ENCODE measurements at places on chromosomes 5 and 9.

DNA sequence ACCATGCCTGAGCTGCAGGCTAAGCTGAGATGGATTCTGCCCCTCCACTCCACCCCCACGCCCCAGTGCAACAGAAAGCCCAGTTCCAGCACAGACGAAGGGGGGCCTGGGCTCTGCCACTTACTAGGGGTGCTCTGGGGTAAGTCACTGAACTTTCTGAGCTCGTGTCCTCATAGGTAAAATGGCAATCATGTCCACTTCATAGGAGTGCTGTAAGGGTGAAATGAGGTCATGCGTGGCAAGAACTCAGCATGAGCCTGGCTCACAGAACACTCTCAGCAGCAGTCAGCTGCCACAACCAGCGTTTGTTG, 8.4 kb upstream of the PSD2 start:
- DNase-seq = no peak

DNA sequence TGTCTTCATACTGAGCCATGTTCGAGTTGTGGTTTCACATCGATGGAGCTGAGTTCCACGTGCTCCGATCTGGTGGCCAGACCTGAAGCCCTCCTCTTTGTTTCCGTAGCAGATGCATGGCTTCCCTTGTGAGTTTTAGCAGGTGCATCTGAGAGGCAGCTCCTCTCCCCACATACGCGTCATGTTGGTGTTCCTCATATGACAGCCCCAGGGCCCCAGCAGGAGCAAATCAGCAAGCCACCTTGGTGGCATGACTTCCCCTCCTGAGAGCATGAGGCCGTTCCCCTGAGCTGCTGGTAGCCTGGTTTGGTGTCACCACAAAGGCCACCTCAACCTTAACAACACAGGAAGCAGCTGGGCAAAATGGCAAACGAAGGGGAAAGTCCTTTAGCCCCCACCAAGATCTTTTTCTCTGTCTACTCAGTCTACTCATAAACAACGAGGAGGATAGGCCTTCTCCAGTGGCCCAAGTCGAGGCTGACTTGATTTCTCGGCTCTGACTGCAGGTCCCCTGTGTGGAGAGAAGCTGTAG, 5.9 kb downstream of the CYFIP2 start:
- DNase-seq = no peak

DNA sequence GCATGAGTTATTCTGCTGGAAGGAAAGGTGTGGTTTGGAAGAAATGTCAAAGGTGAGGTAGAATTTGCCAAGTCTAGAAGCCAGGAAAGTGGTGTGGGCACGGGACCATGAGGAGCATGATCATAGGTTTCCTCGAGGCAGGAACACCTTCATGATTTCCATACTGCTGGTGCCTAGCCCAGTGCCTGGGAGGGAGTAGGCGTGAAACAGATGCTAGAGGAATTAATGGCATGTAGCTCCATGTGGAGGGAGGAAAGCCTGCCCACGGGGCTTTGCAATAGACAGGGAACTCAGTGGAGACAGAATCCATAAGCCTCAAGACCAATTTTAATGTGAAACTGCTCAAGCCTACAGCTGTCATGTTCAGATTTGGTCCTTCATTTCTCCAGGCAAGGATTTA, 35.1 kb downstream of the TTLL11 start:
- no peak for DNase-seq

DNA sequence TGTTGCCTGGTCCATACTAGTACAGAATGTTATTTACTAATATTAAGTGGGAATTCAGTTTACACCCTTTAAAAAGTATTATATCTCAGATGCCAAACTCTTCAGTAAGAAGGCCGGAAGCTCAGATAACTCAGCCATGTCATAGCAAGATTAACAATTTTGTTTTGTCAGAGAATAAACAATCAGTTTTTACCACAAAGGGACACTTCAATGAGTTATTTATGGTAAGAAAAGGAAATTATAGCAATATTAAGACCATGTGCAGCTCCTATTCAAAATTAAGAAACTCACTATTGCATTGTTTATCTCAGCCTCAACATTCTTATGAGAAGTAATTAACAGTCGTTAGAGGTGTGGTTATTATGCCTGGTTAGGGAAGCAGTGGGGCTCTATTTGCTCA, 13.1 kb upstream of the ARL15 start:
- no peak for DNase-seq

GRCh38 chr5:65125591-65126541, 355.9 kb downstream of the ADAMTS6 start:
- no peak for DNase-seq

- DNase-seq = no peak
Observed at GRCh38 chr5:72572236-72572765, 65.1 kb upstream of the ZNF366 start.

GRCh38 chr9:134592018-134592818, 49.4 kb upstream of the COL5A1 start:
- DNase-seq = no peak

GRCh38 chr9:121750715-121751623, 99.5 kb downstream of the DAB2IP start:
- peak; percentile 73 for DNase-seq

DNA sequence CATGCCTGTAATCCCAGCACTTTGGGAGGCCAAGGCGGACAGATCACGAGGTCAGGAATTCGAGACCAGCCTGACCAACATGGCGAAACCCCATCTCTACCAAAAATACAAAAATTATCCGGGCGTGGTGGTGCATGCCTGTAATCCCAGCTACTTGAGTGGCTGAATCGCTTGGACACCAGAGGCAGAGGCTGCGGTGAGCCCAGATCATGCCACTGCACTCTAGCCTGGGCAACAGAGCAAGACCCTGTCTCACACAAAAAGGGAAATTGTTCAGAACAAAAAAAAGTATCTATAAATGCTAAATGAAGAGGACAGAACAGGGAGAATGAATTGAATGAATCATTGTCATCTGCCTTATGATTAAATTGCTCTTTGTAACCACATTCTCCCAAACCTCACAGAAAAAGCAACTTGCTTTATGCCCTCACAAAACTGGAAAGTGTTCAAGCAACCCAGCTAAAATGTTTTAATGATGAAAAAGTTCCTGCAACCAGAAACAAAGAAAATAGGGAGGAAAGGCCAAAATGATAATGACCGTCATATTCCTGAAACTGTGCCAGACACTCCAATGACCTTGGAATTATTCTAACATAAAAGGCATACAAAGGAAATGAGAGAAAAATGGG, 83.7 kb downstream of the SERINC5 start:
- DNase-seq = no peak

- no peak for DNase-seq
Observed at GRCh38 chr9:68949271-68950000, 64.5 kb downstream of the PRKACG start.

DNA sequence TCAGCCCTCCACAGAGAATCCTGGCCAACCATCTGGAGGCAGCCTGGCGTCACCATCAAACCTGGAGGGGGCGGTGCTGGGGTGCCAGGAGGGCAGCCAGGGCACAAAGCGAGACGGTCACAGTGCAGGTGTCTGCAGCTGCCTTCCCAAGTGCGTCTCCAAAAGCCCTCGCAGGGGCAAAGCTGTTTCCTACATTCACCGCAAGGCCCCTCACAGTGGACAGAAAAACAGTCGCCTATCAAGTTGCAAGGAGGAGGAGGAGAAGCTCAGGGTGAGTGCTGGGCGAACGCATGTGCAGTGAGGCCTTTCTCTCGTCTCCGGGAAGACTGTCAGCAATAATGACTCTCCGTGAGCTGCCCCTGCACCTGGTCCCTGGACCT, 18.0 kb upstream of the LHX3 start:
- no peak for DNase-seq

GRCh38 chr9:107158321-107158720, 124.8 kb upstream of the RAD23B start:
- peak; percentile 3 for DNase-seq

DNA sequence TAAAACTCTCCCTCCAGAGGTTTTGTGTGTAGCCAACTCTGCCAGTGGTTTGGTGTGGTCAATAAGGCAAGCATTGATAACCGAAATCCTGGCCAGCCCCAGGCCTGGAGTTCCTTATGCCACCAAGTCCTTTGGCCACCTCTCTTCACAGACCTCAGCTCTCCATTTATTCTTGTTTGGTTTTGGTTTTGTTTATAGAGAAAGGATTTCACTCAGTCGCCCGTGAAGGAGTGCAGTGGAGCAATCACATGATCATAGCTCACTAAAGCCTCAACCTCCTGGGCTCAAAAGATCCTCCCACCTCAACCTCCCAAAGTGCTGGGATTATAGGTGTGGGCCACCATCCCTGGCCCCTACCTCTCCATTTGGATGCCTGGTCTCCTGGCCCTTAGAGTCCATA, 55.4 kb upstream of the PPARGC1B start:
- no peak for DNase-seq

- DNase-seq = no peak
Observed at GRCh38 chr5:45098483-45098882, 289.7 kb downstream of the MRPS30 start.

DNA sequence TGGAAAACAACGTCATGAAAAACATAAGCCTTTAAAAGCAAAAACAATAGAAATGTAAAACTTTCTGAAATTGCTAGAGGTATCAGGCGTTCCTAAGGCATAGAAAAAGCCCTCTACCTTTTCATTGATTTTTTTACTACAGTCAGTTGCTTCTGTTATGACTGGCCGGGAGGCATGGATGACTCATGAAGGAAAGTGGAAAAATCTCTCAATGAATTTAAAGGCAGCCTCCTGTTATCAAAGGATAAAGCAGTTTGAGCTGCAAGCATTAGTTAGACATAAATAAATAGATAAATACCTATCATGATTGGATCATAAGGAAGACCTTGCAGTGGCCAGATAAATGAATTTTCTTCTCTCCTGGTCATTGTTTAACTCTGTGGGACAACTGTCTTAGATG, 281.6 kb downstream of the MAST4 start:
- peak; percentile 52 for DNase-seq

DNA sequence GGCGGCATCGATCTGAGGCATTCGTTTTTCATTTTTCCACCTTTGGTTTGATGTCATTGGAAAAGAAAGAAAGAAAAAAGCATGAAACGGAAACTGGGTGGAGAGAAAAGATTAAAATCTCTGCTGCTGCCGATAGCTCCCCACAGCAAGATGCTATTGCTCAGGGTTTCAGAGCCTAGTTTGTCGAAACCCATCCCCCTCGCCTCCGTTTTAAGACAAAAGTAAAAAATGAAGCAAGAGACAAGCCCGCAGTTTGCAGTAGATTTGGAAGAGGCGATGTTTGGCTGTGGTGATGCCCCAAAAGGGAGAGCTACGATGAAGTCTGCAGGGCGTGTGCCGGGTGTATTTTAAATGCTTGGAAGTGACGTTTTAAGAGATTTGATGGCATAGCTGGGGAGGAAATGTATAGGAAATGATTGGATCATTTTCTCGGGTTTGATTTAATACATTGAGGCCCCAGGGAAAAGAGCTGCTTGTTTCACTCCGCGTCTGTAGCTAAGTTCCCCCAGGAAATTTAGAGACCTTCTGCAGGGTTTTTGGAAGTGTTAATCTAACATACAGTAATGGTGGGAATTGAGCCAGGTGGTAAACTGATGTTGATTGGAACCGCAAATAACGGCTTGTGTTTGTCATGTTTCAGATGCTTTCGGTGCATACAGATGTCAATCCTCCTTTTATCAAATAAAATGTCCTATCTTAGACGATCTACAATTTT, 909 bp downstream of the NDFIP1 start:
- no peak for DNase-seq

GRCh38 chr5:7209658-7210057, 186.3 kb upstream of the ADCY2 start:
- no peak for DNase-seq

DNA sequence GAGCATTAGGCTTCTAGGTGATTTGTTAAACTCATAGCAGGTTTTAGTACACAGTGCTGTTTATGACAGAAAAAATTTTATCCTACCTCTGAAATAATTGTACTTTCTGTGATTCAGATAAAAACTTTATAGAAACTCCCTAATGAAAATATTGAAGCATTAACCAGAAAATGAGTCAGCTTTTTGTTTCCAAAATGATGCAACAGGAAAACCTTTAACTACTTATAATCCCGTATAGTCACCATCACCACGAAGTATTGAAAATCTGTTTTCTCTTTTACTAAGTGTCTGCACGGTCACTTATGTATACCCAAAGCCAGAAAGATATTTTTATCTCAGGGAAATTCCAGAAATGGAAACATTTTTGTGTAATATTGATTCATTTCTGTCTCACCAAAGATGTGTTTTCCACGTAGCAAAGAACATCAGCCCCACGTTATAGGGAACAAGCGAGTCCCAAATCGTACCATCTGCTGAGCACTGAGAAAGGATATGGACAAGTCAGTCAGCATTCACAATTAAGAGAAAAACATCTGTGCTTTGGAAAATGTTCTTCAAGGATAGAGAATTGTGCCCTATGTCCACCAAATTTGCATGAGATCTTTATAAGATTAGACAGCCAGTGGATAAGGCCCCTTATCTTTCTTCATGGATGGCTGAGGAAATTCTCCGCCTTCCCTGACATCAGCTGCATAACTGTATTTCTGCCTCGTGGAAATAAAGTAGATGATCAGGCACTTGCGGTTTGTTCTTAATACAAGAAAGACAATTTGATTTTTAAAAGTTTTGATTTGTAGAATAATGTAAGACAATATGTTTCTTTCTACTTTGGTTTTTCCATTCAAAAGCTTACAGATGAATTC, 41.9 kb downstream of the TNFAIP8 start:
- DNase-seq = no peak

GRCh38 chr9:120608421-120608820, 28.5 kb upstream of the CDK5RAP2 start:
- no peak for DNase-seq

DNA sequence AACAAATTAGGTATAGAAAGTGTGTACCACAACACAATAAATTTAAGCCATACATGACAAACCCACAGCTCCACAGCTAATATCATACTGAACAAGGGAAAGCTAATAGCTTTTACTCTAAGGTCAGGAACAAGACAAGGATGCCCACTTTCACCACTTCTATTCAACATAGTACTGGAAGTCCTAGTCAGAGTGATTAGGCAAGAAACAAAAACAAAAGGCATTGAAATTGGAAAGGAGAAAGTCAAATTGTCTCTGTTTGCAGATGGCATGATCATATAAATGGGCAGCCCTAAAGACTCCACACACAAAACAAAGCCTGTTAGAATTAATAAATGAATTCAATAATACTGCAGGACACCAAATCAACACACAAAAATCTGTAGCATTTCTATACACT, 548.8 kb downstream of the CTNND2 start:
- no peak for DNase-seq

Data from Calu3 (cell line).